ENCODE measurements at places on chromosomes 2 and 18.

DNA sequence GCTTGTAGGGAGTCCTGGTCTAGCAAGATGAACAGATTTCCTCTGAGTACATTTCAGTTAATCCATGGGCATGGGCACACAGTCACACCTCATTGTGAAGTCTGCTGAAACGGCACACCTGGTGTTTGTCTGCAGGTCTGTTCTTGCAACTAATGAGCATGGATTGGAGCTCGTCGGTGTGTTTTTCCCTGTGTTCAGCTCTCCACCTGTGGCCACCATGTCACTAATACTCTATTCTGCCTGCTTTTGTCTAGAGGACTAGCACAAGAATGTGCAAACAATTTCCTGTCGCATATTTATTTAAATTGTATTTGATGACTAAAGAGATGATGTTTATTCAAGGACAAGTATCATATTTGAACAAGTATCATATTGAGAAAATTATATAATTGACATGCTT, 24.5 kb upstream of the PPP4R1 start:
- no peak for DNase-seq

GRCh38 chr2:168424112-168424951, 31.7 kb upstream of the CERS6 start:
- no peak for DNase-seq

GRCh38 chr2:83054751-83055150, 1404.3 kb downstream of the SUCLG1 start:
- DNase-seq, result no peak

GRCh38 chr18:8045884-8046281, 478.8 kb downstream of the PTPRM start:
- DNase-seq, result no peak

DNA sequence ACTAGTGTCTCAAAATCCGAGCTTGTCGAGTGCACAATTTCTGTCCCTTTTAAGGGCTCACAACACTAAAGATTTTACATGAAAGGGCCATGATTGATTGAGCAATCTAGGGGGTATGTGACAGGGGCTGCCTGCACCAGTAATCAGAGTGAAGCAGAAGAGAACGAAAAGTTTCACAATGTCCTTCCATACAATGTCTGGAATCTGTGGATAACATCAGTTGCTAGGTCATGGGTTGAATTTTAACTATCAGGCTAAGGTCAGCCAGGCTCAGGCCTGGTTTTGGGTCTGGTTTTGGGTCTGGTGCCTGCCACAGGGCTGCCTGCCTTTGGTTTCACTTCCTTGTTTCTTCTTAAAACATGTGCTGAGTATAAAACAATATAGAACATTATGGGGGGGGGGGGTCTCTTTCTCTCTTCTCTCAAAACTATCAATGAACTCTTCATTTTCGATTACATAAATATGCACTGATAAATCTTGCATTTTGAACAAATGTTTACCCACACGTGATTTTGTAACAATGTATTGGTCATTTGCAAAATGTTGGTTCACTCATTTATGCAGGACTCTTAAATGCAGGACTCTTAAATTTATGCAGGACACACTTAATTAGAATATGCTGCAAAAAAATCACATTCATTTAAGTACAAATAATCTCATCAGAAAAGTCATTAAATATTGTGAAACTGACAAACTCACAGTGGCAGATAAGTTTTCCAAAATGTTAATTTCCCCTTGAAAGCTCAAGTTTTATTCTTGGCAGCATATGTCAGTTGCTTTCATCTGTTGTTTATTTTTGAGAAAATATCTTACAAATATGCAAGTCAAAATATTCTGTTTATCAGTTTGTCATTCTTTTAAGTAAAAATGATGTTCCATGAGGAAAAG, 290.5 kb upstream of the KYNU start:
- no peak for DNase-seq

DNA sequence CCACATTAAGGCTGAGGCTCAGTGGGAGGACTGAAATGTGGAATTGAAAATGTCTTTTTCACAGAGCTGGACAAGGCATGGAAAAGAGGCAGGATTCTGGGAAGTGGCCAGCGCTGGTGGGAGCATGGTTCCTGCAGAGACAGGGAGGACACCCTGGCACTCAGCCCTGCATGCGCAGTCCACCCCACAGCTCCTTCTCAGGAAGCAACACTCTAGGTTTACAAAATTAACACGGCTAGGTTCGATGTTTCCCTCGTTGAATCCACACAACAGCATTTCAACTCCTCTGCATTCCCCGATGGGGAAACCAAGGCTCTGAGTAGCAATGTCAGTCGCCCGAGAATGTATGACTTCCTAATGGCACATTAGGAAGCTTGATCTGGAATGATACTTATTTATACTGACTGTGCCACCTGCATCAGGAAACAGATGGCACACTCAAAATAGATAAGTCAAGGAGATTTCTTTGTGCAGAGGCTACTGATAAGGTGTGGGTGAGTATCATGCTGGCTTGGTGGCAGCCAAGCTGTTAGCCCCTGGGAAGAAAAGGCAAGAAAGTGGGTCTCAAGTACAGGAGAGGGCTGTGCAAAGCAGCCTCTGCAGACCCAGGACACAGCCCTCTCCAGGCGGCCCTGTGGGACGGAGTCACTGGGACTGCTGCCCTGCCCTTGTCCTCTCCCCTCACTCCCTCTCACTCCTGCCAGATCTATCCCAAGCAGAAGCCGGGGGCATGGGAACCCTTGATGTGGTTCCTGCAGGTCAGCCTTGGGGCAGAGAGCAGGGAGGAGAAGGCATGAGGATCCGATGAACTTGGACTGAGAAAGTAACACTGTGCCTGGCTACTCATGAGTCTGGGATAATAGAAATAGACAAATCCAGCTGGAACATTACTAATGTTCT, 158.4 kb upstream of the FHL2 start:
- DNase-seq, result no peak

DNA sequence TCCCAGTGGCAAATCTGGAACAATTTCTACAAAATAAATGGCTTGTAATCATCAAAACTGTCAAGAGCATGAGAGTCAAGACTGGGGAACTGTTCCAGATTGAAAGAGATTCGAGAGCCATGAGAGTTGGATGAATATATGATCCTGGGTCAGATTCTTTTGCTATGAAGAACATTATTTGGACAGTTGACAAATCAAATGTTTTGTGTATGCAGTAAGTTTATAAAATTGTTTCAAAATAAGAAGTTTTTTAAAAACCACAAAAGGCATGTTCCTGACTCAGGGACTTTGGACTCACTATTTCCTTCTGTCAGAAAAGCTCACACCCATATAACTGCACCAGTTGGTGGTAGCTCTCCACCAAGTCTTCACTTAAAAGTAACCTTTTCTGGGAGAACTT, 38.5 kb downstream of the ROCK2 start:
- no peak for DNase-seq

DNA sequence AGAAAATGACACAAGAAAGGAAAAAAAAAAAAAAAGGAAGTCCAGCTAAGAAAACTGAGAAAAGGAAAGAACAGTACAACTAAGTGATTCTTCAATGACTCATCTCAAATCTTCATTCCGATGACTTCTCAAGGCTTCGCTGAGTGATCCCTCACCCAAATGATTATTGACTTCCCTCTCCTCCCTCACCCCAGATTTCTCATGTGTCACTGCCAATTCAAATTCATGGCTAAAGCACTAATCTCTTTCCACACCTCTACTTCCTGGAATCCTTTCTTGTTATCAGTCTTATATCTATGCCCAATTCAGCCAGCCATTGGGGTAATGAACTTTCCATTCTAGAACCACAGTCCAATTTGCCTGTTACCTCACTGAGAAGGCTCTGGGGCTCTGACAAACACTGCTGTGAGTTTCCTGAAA, 7.2 kb upstream of the ABCB11 start:
- no peak for DNase-seq

DNA sequence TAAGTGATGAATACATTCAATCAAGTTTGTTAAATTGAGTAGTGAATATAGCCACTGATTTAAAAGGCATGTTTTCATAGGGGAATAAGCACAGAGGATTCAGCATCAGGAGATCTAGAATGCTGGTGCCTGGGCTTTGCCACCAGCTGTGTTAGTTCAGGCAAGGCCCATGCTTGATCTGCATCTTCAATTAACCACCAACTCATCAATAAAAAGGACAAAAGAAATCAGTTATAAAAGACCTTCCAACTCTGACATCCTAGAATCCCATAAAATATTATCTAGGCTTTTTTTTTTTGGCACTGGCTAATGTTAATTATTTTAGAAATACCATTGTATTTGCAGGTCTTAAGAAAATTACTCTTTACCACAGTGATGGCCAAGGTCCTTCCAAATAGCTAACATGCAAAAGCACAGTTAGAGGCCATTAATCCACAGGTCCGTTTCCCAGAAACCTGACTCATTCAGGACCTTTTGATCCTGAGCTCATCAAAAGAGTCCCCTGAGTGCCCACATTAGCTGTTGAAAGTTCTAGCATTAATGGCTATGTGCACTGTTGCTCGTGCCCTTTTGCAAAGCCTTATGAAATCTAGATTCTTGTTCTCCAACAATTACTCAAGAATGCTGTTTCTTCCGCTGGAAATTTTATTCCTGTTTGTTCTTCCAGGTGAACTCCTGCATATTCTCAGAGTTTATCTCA, 170.0 kb downstream of the CYRIA start:
- no peak for DNase-seq

GRCh38 chr18:13261661-13262357, 43.2 kb downstream of the LDLRAD4 start:
- no peak for DNase-seq

DNA sequence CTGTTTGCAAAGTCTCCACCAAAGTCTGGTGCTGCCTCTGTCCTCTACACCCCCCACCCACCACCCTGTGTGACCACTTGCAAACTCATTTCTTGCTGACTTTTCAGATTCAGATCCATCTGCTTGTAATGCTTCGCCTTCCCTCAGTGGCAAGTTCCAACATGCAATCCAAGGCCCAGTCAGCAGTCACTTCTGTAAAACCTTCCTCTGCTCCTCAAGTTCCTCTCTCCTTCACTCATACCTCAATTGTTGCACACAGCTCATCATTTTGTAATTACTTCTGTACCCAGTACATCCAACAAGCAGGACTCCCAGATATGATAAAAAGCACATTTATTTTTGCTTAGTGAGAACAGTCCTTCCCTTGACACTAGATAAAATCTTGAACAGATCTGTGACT, 6.5 kb upstream of the LOXHD1 start:
- DNase-seq, result no peak

DNA sequence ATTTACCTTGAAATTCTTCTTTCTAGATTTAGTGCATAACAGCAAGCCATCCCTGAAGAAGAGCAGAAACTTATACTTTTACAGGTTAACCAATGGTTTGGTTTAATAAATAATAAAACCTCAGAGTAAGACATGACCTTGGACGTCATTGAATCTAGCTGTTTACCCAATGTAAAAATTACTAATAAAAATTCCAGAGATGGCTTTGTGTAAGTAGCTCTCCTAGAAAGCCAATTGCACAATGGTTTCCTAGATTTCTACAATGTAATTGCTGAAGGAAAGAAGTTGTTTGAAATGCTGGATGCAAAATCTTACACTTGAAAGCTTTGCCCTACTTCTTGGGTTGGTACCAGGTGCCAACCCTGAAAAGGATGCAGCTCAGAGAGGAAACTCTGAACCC, 1.5 kb downstream of the XDH start:
- DNase-seq, result no peak

GRCh38 chr2:36335597-36335996, 20.0 kb upstream of the CRIM1 start:
- DNase-seq, result no peak

- no peak for DNase-seq
Observed at GRCh38 chr2:63029058-63029457, 21.6 kb upstream of the OTX1 start.

- DNase-seq, result no peak
Observed at GRCh38 chr18:63850020-63850419, 37.5 kb upstream of the SERPINB2 start.

- no peak for DNase-seq
Observed at GRCh38 chr2:126685629-126686028, 29.7 kb downstream of the GYPC start.

- no peak for DNase-seq
Observed at GRCh38 chr2:48415836-48416515, 114.0 kb upstream of the STON1 start.

DNA sequence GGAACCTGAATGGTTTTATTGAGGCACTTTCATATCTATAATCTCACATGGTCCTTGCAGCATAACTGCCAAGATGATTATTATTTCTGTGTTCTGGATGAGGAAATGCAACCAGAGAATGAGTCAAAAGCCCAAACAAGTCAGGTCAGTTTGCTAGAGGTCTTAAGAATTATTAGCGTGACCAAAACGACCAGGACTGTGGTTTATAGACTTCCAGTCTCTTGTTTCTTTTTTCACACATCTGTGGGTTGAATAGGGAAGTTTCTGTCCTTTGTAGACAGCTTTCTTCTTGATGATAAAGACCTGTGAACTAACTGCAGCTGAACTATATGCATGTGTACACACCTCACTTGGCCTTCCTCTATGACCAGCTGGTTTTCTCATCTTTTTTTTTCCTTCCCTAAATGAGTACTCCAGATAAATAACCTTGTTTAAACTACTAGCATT, 13.9 kb downstream of the ADAM23 start:
- DNase-seq, result no peak

DNA sequence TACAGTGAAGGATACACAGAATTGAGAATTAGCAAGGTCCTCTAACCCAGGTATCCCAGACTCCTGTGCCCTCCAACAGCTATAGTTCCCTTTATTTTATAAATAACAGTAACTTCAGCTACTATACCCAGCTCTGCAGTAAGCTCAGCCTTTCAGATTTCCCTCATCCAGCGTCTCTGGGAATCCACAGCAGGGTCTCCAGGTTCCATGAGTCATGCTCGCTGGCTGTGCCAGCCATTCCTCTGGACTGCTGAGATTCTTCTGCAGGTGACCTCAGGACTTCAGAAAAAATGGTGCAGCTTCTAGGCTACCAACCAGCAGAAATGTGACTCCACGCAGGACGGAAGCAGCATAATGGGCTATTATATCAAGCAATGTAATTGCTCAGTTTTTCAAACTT, 419.3 kb downstream of the ZNF516 start:
- DNase-seq, result no peak

GRCh38 chr18:28113271-28114029, 63.5 kb downstream of the CDH2 start:
- no peak for DNase-seq

DNA sequence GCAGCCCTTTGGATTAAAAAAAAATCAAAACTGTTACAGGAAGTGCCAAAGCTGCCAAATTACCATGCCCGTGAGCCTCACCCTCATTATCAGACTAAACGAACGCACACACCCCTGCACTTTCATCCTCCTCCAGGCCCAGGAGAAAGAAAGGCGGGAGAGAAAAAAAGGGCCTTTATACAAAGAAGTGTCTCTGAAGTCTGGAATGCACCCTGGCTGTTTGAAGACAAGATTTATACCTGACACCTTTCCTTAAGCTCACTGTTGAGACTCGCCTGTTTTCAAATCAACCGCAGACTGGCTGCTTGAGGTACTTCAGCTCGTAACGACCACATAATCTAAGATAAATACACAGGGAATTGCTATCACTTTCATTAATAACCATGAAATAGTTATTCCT, 31.0 kb downstream of the EDAR start:
- no peak for DNase-seq

- DNase-seq, result no peak
Observed at GRCh38 chr2:10030311-10030736, 13.0 kb upstream of the KLF11 start.

GRCh38 chr2:57080035-57080434, 896.2 kb downstream of the CCDC85A start:
- no peak for DNase-seq

Data from activated T-cell treated with anti-CD3 and anti-CD28 coated beads for 1 hour (primary cell).